Kasumi-1 (cell line): ENCODE measurements at places on chromosomes 2 and 18.

GRCh38 chr2:31297751-31298150 lies 63.8 kb downstream of the EHD3 start:
- DNase-seq: peak; percentile 15

DNA sequence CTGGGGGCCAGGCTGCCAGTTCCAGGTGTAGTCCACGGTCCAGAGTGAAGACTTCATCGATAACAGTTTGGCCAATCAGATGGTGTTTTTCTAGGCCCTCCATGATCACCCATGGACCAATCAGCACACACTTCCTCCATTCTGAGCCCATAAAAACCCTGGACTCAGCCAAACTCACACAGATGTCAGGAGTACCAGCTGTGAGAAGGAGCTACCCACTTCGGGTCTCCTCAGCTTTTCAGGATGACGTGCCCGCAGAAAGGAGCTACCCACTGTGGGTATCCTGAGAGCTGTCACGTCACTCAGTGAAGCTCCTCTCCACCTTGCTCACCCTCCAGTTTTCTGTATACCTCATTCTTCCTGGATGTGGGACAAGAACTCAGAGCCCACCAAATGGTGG lies 210.0 kb upstream of the RASGRP3 start:
- no peak for DNase-seq

GRCh38 chr2:100021791-100022340 lies 120.5 kb downstream of the AFF3 start:
- peak; percentile 40 for DNase-seq

DNA sequence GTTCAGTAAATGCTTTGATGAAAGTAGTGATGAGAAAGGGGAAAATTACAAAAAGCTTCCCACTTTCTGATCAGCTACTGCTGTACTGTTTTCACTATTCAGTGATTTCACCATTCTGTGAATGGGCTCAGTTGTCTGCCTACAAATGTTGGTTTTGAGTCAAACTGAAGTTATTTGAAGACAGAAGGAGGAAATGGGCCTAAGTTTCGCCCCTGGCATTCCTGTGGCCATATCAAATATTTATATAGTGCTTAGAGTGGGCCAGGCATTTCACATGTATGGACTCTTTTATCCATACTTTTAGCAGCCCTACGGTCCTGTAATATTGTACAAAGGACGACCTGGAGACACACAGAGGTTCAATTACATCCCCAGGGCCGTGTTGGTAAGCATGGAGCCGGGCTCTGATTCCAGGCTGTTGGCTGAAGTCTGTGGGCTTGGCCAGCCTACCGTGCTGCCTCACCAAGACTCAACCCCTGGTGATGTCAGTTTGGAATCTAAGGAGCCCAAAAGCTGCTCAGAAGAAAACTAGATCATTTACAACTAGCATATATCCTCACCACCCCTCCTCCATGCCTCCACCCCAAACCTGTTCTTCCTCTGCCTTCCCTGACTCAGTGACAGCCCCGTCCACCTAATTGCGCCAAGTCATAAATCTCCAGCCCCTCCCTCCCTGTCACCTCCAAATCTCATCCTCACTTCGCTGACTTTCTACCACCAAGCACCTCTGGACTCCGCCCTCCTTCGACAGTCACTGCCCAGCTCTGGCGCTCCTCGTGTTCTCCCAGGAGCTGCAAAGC lies 10.1 kb upstream of the GRHL1 start:
- no peak for DNase-seq

DNA sequence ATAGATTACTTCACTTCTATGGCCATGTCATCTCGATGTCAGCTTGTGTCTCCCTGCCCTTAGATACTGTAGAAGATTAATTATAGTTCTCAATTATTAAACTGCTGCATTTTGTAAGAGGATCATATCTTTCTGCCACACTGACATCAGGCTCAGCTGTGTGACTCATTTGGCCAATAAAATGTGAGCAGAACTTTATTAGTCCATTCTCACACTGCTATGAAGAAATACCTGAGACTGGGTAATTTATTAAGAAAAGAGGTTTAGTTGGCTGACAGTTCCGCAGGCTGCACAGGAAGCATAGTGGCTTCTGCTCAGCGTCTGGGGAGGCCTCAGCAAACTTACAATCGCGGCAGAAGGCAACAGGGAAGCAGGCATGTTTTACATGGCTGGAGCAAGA lies 290.4 kb downstream of the RAD51AP2 start:
- no peak for DNase-seq

DNA sequence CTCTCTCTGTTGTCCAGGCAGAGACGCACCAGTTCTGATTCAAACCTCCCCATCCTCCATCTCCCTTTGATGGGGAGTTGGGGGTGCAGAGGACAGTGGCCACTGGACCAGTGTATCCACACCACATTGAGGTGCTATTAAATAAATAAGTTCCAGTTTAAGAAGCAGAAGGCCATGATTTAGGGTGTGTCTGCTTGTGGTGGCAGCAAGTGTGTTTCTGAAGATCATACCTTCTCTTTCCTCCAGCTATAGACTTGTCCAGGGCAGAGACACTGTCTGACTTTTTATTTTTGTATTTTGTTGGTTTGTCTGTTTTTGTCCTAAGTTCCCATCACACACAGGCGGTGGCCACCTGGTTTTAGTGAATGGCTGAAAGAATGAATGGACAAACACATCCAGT lies 16.5 kb upstream of the INO80C start:
- DNase-seq: no peak

DNA sequence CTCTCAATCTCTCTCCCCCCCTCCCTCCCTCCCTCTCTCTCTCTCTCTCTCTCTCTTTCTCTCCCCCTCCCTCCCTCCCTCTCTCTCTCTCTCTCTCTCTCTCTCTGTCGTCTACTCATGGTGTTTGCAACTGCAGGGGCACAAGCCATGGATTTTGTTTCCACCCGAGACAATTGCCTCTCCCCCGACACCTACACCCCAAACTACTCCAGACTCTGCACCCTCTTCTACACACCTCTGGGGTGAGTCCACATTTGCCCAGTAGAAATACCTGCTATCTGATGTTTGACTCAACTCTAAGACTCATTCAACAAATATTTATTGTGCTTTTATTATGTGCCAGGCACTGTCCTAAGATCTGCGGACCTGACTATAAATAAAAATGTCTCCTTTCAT lies 93.7 kb downstream of the TMEM17 start:
- no peak for DNase-seq

DNA sequence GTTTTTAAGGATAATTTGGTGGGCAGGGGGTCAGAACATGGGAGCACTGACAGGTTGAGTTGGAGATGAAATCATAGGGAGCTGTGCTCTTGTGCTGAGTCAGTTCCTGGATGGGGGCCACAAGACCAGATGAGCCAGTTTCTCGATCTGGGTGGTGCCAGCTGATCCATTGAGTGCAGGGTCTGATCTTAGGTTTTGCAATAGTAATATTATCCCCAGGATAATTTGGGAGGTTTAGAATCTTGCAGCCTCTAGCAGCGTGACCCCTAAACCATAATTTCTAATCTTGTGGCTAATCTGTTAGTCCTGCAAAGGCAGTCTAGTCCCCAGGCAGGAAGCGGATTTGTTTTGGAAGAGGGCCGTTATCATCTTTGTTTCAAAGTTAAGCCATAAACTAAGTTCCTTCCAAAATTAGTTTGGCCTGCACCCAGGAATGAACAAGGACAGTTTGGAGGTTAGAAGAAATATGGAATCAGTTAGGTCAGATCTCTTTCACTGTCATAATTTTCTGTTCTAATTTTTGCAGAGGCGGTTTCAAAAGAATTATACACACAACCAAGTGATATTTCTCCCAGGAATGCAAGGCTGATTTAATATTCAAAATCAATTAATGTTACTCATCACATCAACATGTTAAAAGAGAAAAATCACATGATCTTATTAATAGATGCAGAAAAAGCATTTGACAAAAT lies 23.0 kb downstream of the DBI start:
- DNase-seq: no peak

DNA sequence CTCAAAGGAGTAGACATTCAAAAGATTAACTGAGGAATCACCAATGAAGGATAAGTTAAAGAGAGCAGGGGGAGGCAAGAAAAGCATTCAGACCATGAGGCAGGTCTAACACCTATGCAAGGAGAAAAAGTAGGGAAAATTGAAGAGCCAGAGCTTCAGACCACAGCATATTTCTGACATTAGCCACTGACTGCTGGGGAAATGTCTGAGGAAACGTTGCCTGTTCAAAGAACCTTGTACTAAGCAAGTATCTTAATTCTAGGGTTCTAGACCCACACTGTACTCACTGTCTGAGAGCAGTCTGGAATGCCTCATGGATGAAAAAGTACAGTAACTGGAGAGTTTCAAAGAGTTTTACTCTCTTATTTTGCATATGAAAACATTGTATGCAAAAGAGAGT lies 39.5 kb upstream of the TFPI start:
- no peak for DNase-seq

DNA sequence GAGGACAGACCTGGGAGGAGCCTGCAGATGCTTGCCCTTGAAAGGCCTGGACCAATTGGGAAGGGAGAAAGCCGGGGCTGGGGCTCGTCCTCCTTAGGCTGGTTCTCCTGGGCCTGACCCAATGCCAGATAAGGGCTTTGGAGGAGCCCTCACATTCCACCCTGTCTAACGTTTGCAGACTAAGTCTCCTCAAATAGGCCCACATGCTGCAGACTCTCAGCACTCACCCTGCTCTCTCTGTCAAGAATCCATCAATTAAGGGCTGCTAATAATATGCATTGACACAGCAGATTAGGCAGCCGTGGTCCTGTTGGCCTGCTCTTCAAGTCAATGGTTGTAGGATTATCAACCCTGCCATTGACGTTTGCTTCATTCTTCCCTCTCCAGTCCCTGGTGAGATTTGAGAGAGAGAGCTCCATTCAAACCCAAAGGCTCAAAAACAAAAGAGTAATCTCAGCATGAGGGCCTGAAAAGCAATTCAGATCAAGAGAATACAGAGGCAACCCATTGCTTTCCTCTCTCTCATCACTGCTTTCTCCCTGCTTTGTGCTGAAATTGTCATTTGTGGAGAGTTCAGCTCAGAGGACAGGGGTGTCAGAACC lies 167.6 kb downstream of the INSIG2 start:
- no peak for DNase-seq

GRCh38 chr2:164747140-164747539 lies 94.5 kb downstream of the COBLL1 start:
- DNase-seq: no peak

GRCh38 chr18:36947820-36948348 lies 119.0 kb downstream of the KIAA1328 start:
- DNase-seq: no peak

DNA sequence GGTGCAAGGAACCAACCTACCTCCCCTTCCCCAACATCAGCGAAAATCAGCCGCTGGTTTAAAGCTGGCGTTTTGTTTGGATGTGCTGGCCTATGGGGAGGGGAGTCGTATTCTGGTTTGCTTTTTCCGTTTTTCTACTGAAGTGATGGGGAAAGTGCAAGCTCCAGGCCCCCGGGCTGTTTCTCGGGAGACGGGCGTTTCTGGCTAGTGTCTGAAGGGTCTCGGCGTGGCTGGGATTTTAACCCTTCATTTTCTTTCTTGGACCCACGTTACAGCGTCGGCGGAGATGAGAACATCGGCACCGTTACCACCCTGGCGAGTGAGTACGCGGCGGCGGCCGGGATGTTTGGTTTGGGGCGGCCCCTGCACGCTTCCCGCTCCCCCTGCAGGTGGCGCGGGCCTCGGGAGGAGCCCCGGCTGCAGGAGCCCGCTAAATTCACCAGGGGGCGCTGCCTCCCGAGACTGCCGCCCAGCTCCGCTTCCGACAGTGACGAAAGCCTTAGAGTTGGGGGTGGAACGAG lies 70.7 kb downstream of the PLB1 start:
- peak; percentile 88 for DNase-seq
